Choroid plexus epithelial cell (primary cell): ENCODE measurements at places on chromosomes 7 and 10.

DNA sequence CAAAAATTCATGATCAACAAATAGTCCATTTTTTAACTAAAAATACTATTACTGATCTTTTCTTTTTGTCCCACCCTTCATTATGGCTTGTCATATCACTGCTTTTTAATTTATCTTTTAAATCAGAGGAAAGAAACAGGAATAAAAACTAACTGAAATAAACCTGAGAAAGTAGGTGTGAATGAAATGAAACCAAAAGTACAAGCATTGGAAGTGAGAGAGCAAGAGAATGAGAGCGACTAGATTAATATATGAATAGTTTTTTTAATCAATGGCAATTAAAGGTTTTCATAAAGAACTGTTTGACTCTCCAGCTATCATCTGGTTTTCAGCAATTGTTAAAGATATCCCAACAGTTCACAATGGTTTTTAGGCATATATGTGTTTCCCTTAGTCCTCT lies 137.8 kb downstream of the SPAG6 start:
- DNase-seq: no peak

GRCh38 chr7:31652063-31652326 lies 35.0 kb upstream of the PPP1R17 start:
- DNase-seq: no peak

DNA sequence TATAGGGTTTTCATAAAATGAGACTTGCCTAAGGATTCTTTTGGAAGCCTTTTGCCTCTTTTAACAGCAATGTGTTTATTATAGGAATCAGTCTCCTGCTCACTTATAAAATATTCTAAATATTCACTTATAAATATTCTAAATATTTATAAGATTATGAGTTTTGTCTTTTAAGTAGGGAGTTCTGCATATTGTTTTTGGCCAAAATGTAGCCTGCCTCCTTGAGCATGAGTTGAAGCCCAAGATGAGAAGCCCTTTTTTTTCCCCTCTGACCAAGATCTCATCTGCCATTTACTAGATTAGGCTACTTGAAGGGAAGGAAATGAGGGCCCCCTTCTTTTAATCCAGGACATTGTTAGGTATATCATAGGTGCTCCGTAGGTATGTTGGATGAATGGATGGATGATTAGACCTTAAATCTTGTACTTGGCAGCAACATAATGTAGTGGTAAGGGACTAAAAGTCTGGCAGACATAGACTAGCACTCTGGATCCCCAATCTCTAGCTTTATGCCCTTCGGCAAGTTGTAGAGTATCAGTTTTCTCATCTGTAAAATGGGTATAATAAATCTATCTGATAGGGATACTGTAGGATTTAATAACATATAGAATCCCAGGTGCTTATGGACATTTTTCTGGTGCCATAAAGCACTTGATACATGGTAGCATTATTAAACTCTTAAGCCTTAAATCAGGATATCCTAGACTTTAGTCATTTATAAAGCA lies 59.1 kb downstream of the ARID5B start:
- DNase-seq: no peak

GRCh38 chr10:69831231-69831855 lies 29.6 kb downstream of the COL13A1 start:
- DNase-seq: peak; percentile 65

DNA sequence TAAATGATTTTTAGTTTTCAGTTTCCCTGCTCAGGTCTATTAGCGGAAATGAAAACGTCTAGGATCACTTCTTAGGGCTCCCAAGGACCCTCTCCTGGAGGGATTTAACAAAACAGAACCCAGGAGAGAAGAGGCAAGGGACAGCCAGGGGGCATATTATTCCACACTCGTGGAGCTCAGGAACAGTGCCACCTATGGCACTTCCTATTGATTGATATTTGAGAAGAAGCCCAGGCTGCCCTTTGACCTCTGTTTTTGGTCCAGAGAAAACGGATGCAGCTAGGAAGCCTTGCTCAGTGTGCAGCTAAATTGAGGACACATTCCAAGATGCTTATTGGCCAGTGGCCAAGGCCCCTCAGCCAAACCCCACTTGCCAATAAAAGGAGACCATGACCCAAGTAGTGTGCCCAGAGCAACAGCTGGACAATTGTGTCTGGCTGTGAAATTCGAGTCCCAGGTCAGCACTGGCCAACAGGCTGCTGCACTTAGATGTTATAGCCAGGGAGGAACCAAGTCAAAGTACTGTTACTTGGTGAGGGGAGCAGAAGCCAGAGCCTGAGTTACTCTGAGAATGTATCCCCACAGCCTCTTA lies 24.0 kb upstream of the GPNMB start:
- DNase-seq: no peak

- no peak for DNase-seq
These were observed 25.4 kb downstream of the WIPF3 start for GRCh38 chr7:29831705-29832104.
